ENCODE measurements at places on chromosomes 3 and 15. TPM values are rescaled to one million over a fixed set of nuclear protein-coding genes. Genes with fewer than 3 reads are reported as not detected.

Gene CKMT1B
- 15.3 TPM for polyA plus RNA-seq

Gene SLC9C1
- polyA plus RNA-seq = 0.33 TPM

Gene LTK
- 14.7 TPM for polyA plus RNA-seq

Gene GPR149
- polyA plus RNA-seq = not detected

Gene KNG1
- polyA plus RNA-seq = 5.1 TPM

Gene KLHL40
- 0.25 TPM for polyA plus RNA-seq

Gene CTXND1
- polyA plus RNA-seq = 0.70 TPM
